ENCODE measurements at places on chromosomes 6 and 20.

DNA sequence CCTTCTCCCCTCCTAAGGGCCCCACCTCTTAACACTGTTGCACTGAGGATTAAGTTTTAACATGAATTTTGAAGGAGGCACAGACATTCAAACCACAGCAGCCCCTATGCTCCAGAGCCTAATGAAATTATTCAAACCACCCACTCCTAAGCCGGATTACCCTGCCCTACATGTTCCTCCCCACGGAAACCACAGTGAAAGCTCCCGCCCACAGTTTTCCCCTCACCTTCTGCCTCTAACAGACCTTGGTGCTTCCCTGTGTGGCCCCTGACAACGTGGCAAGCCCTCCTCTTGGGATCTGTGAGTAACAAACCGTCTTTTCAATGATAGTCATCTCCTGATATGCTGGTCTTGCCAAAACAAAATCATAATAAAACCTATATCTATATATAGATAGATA, 74.8 kb downstream of the RIN2 start:
- no peak for DNase-seq

DNA sequence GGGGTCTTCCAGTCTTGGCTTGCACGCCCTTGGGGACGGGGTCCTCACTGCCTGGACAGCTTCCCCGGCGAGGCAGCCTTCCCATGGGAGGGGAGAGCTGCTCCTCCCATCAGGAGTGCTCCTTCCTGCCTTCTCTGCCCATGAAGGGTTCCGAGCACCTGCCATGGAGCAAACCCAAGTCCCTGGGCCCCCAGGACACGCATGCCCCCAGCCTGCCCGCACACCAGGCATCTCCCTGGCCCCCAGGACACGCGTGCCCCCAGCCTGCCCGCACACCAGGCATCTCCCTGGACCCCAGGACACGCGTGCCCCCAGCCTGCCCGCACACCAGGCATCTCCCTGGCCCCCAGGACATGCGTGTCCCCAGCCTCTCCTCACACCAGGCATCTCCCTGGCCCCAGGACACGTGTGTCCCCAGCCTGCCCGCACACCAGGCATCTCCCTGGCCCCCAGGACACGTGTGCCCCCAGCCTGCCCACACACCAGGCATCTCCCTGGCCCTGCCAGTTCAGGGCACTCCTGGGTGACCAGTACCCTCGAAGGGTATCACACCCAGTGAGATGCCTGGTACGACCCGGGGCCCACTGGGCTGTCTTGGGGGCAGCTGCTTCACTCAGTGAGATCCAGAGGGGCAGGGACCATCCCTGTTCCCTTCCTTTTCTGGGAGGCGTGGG, 21.7 kb downstream of the COL20A1 start:
- DNase-seq = no peak

DNA sequence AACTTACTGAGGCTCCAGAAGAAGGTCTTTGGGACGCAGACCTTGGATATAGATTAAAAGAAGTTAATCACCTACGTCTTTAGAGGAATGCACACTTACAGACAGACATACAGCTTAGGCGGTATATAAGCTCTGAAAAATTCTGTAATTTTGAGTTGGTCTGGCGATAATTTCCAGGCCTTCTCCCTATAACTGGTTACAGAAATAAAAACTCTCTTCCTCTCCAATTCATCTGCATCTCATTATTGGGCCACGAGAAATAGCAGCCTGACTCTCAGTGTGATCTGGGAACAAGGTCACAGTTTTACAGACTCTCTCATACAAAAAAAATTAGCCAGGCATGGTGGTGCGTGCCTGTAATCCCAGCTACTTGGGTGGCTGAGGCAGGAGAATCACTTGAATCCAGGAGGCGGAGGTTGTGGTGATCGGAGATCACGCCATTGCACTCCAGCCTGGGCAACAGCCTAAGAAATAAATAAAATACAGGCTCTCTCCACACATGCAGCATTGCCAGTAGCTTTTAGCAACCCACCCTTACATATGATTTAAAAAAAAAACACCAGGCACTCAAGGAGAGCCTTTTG, 4.7 kb downstream of the ZBTB24 start:
- no peak for DNase-seq

GRCh38 chr20:47397652-47398301, 41.3 kb upstream of the ZMYND8 start:
- DNase-seq = no peak

- no peak for DNase-seq
Measured at GRCh38 chr6:83600459-83600858, 88.1 kb downstream of the PRSS35 start.

DNA sequence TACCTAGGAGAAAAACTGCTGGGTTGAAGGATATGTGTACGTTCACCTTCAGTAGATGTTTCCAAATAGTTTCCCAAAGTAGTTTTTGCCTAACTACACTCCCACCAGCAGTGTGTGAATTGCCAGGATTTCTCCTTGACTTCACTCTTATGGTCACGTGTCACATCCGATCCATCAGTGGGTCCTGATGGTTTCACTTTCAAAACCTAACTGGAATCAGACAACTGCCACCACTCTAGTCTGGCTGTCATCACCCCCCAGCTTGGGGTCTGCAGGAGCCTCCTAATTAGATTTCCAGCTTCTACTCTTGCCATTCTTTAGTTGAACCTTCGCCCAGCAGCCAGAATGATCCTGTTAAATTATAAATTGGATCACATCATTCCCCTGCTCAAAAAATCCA, 8.5 kb upstream of the SLC12A5 start:
- no peak for DNase-seq

DNA sequence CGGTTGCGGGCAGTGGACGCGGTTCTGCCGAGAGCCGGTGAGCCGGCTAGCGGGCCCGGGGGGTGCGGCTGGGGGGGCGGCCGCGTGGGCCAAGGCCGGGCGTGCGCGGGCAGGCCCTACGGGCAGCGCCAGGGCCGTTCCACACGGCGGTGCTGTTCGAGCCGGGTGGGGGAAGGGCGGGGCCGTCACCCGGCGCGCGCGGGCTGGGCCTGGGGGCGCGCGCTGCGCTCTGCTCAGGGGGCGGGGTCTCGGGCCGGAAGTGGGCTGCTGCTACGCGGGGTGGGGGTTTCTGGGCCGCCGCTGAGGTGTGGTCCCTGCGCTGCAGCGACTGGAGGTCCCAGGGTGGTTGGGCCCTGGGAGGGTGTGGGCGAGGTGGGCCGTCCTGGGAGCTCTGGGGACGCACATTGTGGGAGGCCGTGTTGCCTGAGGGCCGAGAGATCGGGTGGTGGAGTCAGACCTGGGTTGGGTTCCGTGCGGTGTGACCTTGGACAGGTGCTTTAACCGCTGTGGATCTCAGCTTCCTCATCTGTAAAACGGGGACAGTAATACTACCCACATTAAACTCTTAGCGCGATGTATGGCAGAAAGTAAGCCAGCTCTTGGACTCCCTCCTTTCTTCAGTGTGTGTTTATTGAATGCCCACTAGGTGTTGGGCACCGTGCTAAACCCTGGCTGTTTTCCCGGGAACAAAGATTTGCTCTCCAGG, 391 bp downstream of the MAPRE1 start:
- DNase-seq = peak; percentile 73

DNA sequence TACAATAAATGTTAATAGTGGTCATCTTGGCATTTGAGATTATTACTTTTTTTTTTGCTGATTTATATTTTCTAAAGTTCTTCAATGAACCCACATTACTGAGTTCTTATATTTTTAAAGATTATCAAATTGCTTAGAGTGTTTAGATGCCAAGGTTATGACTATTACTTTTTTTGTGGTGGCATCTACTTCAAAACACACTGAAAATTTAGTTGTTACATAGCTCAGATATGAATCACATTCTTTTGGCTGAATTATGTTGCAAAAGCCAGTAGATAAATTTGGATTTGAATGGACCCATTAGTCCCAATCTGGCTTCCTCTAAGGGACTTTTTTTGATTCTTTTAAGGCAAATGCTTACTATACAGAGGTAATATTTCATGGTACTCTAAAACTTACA, 8.9 kb downstream of the UTRN start:
- no peak for DNase-seq

- no peak for DNase-seq
Measured at GRCh38 chr6:112040956-112041355, 12.9 kb upstream of the CCN6 start.

- peak; percentile 100 for DNase-seq
Measured at GRCh38 chr20:34875642-34876405, 588 bp upstream of the ACSS2 start.

DNA sequence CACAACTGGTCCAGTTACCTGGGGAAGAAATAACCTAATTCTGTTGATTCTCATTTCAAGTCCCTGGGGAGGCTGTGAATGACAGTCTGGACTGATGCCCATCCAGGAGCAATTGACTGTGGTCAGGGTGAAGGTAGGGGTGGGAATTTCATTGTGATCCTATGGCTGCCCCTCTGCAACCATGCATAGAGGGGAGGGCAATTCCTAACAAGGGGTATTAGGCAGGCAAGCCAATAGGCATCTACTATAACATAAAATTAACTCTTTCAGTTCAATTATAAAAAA, 44.0 kb upstream of the TRAM2 start:
- DNase-seq = no peak

- no peak for DNase-seq
Measured at GRCh38 chr6:34096814-34097213, 49.1 kb downstream of the GRM4 start.

GRCh38 chr6:154901876-154902552, 93.1 kb upstream of the TIAM2 start:
- no peak for DNase-seq

DNA sequence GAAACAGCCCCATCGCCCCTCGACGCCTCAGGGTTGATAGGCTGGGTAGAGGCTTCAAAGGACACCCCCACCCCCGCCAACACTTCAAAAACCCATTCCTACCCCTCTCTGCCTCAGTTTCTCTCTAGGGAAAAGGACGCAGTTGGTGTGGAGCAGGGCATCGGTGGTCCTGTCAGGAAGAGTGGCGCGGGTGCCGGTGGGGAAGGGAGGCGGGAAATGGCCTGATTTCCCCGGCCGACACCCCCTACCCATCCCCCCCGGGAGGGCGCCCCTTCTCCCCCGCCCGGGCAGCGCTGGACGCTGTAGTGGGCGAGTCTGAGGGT, 367 bp downstream of the NRSN2 start:
- DNase-seq = no peak

GRCh38 chr20:24868396-24868927, 80.6 kb upstream of the CST7 start:
- DNase-seq = no peak

GRCh38 chr6:136169394-136170148, 80.5 kb downstream of the MTFR2 start:
- no peak for DNase-seq

DNA sequence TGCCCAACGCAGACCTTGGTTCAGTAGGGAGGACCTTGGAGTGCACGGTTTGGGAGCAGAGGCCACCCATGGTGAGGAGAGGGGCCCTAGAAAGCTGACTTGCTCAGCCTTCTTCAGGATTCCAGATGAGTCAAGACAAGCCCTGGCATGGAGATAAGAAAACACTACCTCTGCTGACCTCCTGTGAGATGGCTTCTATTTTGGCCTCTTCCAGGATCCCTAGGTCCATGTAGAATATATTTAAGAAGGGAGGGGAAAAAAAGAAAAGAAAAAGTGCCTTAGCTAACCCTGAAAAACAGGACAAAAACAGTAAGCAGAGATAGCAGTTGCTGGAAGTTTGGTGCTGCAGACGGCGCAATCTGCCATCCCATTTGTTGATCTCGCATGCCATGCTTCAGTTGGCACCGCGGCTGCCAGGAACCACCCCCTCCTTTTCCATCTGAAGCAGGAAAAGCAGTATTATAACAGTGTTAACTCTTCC, 100.0 kb downstream of the ARMC2 start:
- no peak for DNase-seq

GRCh38 chr20:8997701-8998117, 71.2 kb upstream of the PLCB4 start:
- DNase-seq = no peak

GRCh38 chr6:159035891-159036290, 8.9 kb downstream of the TAGAP start:
- no peak for DNase-seq

- no peak for DNase-seq
Measured at GRCh38 chr6:31763619-31763940, 1.1 kb downstream of the SAPCD1 start.

GRCh38 chr6:56349194-56349593, 101.8 kb upstream of the COL21A1 start:
- no peak for DNase-seq

GRCh38 chr6:22975079-22975478, 405.7 kb downstream of the HDGFL1 start:
- no peak for DNase-seq

- no peak for DNase-seq
Measured at GRCh38 chr20:19602675-19603375, 155.2 kb upstream of the RIN2 start.

DNA sequence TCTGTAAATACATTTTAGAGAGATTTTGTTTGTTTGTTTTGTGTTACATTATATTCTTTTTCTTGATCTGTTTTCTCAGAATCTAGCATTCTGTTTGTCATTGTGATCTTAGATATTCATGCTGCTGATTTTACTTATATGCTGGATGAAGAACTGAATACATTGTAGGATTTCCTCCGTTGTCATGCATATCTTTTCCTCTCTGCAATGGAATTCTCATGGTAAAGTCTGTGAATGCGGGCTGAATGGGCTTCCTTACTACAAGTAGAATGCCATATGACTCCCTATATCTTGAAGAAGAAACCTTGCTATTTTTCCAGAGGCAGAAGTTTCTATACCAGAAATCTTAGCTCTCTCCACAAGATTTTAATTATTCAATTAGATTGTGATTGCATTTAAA, 2.4 kb upstream of the DEFB114 start:
- no peak for DNase-seq

GRCh38 chr6:167993169-167993568, 4.3 kb upstream of the KIF25 start:
- DNase-seq = peak; percentile 69

- no peak for DNase-seq
Measured at GRCh38 chr6:142707255-142707654, 237.7 kb downstream of the HIVEP2 start.

- DNase-seq = no peak
Measured at GRCh38 chr6:24031496-24031895, 94.5 kb upstream of the NRSN1 start.

DNA sequence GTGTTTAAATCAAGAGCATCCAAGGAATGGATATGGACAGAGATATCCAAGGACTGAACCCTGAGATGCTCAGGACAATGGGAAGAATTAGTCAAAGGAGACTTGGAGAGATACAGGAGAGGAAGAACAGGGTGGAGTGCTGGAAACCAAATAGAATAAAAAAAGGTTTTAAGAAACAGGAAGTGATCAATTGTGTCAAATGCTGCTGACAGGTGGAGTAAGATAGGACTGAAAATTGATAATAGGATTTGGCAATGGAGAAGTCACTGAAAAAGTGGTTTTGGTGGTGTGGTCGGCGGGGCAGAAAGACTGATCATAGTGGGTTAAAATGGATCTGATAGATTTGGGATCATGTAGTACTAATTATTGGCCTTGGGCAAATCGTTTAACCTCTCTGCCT, 37.9 kb upstream of the PNRC1 start:
- DNase-seq = no peak

All from left ventricle myocardium inferior (tissue), 1 donor.